Activated T-helper 1 cell treated with anti-CD3 and anti-CD28 coated beads, Interleukin-12 subunit alpha, Interleukin-12 subunit beta, Interleukin-2, Interleukin-4 antibody, amounts not matched to agents 30 ng/mL and 10 ng/mL and 1 ng/mL, durations not matched to agents 14 hours and 24 hours and 36 hours (primary cell): ENCODE measurements at places on chromosomes 6 and 20.

DNA sequence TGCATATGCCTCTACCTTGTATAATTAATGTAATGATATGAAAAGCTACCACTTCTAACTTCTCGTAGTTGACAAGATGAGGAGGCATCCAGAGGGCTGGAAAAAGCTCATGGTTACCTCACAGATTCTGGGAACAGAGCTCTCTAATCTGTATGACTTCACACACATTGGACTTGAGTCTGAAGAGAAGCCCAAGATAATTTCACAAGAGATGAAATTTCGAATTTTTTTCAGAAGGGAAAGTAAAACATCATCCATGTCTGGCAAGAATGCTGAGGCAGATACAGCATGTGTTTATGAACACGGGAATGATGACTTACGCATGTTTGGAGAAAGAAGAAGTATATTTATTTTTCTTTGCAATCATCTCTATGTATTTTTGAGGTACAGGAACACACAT is 141.8 kb upstream of the TENT5A start:
- DNase-seq, result no peak

- no peak for DNase-seq
These were observed 290.5 kb upstream of the MANEA start for GRCh38 chr6:95286874-95287273.

DNA sequence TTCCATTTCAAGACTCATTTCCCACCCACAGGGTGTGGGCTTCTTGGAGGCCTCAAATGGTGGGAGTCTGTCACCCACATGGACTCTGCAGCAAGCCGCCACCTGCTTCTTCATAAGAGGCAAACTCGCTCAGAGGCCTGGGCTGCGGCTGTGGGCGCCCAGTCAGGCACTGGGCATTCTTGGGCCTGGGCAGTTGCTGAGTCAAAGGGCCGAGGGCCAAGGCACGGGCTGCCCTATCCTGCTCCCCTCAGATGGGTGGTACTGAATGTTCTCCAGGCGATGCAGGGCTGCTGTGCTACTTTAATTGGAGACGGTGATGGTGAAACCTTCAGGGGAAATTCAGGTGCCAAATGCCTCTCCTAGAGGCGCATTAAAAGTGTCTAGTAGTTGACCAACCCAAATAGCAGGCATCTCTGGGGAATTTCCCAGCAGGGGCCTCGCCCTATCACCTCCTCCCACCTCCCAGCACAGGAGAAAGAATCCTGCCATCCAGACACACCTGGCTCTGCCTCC is 57.9 kb downstream of the MAFB start:
- no peak for DNase-seq

DNA sequence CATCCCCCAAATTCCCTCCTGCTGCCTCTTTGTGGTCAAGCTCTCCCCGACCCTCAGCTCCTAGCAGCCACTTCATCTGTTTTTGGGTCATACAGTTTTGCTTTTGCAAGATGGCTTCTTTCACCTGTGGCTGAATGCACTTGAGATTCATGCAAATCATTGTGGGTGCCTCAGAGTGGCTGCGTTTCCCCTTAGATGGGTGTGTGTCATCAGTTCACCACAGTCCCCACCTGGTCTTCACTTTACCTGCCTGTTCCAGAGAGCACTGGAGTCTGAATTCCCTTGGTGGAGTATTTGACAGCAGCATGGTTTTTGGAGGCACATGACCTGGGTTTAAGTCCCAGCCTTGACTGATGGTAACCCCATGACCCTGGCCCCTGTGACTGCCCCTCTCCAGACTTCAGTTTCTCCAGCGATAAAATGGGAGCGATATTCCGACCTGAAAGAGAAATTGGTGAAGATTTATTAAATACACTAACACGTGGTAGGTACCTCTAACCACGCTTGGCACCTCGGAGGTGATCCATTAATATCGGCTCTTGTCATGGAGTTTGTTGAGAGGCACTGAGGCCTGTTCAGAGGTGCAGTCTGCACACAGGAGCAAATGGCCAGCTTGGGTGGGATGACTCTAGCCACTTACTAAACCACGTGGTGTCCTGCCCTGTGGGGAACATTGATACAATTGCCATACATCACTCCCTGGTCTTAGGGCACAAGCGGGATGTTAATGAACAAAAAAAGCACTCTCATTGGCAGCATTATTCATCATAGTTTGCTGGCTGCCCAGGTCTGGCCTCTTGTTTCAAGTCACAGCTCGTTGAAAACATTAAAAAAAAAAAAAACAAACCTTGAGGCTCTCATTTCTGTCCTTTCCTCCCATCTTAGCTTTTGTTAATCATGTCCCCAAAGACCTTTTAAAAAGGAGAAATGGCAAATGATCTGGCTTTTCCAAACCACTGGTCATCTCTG is 167.2 kb upstream of the KCNG1 start:
- DNase-seq, result no peak

GRCh38 chr6:35139924-35140638 is 1.1 kb downstream of the TCP11 start:
- peak; percentile 21 for DNase-seq

DNA sequence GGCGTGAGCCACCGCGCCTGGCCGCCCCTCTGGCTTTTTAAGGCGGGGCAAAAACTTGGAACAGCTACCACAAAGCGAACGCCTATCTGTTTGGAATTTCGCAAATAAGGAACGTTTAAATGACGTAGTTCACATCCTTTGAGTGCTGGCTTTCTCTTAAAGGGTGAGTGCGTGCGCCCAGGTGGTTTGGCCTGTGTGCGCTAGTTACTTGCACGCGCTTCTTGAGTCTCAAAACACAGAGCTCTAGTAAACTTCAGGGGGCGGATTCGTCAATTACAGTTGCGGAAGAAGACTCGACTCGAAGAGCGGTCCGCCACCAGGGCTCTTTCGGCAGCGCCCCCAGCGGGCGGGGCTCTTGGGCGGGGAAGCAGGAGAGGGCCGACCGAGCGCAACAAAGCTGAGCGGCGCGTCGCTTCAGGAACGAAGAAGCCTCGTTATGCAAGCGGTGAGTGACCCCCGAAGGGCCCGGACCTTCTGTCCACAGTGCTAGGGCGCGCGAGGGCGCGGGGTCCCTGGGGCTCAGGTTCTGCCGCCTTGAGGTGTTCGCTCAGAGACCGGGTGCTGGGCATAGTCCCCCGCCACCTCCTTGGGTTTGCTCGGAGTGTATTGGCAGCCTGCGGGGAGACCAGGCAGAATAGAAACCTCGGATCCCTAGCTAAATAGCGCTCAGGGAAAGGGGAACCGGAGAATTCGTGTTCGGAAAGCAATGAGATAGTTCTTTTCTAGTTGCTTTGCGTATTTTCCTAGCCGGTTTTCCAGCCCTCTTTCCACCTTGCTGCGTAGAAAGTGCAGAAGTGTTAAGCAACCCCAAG is at the start of gene SYCP2L:
TSS of gene SYCP2L (plus strand) at position 362 of the 812 bp plus-strand sequence. CDS start at position 437, 75 bp downstream.
- no peak for DNase-seq

- DNase-seq, result no peak
These were observed 79.9 kb downstream of the CEBPB start for GRCh38 chr20:50270569-50270968.

- no peak for DNase-seq
These were observed 520 bp downstream of the KCNK17 start for GRCh38 chr6:39313526-39314272.

- DNase-seq, result no peak
These were observed 1229.7 kb downstream of the GRIK2 start for GRCh38 chr6:102623201-102623600.

- DNase-seq, result no peak
These were observed 2.5 kb upstream of the FASTKD5 start for GRCh38 chr20:3162080-3162611.

- DNase-seq, result no peak
These were observed 349.2 kb downstream of the MAFB start for GRCh38 chr20:40339661-40340449.

- no peak for DNase-seq
These were observed 3.5 kb downstream of the CUL9 start for GRCh38 chr6:43185391-43185985.

DNA sequence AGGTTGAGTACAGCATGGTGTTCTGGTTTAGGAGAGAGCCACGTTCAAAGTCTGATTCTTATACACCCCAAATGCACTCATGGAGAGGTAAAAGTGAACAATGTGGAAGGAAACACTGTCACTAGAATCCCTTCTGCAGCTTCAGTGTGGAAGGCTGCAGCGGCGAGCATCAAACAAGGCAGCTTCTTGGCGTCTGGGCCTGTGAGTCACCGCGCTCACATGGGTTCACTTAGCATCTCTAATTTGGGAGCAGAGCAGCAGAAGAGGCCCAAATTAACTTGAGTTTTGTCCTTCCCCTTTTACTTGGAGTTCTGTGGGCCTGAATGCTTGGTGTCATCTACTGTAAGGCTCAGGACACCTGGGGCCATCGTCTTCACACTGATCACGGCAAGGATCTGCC is 10.9 kb upstream of the E2F1 start:
- no peak for DNase-seq
